GM06990 (cell line): ENCODE measurements at places on chromosomes 1 and 21.

DNA sequence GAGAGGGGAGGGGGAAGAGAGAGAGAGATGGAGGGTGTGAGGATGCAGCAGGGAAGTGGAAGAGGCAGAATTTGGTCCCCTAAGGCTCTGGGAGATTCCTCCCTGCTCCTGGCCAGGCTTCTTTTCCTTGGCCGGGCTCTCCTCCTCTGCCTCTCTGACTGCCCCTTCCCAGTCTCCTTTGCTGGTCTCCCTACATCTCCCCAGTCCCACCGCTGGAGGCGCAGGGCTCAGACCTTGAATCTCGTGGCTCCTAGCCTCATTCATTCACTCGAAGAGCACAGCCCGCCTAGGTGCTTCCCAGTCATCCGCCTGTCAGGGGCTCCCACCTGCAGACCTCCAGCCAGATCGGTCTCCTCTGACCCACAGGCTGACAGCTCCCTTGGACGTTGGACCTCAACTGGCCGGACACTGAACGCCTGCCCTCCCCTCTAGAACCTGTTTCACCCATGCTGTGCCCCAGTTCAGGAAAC lies 76.5 kb downstream of the VWA5B1 start:
- DNase-seq, result no peak

DNA sequence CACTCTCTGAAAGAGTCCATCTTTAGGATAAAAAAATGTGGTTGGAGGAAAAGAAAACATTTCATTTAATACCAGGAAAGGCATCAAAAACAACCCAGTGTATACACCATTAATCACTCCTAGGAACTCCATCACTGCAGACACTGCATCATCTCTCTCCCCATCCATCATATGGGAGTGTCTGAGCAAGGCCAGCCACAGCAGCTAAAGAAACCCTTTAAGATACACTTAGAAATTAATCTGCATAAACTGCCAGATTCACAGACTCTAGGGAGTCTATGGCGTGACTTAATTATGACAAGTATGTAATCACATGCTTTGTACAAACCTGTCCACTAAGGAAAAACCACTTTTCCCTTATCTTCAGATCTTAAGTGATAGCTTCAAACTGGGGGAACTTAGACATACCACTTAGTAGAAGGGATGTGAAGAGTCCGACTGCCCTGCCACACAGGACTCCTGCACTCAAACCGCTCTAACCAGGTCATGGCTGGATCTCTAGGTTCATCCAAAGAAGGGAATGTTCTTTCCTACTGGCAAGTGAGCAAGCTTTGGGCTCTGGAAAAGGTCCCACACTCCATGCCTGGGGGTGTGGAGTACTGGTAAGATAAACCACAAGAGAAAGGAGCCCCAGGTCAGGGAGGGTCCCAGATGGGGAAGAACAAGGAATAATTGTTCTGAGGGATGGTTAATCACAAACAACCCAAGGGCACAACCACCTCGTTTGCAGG lies 61.0 kb upstream of the C8B start:
- DNase-seq, result no peak

DNA sequence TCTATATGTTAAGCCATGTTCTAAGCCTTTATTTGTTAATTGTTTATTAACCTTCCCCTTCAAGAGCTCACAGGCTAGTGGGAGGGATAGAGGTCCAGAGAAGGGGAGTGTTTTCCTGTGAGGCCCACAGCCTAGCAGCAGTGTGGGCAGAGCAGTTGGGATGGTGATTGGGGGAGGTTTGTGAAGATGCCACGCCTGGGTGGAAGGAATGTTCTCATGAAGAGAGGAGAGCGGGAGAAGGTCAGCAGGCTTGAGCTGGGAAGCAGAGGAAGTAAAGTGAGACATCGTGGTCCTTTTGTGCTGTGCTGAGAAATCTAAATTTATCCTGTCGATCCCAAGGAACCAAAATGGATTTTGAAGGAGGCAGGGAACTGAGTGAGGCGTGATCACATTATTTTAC lies 42.6 kb downstream of the TRAPPC10 start:
- no peak for DNase-seq

DNA sequence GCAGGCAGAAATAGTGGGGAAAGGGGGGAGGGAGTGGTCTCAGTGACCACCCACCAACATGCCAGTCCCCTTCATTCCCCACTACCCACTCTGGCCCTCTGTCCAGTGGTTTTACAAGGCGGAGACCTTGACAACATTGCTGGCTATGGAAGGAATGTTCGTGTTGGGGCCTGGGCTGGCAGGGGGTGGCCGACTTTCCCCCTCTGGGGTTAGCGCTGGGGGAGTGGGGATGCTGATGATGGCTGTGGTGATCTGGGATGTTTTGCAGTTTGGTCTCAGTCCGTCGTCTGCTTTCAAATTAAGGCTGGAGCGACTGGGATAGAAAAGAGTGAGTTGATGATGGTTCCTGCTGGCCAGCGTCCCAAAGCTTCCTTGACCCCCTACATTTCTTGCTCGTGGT lies 20.3 kb downstream of the DDX20 start:
- no peak for DNase-seq

- no peak for DNase-seq
These were observed 119.4 kb downstream of the NEK7 start for GRCh38 chr1:198276241-198276640.
